Dermis blood vessel endothelial cell (primary cell): ENCODE measurements at places on chromosomes 6 and 20. TPM values are rescaled to one million over a fixed set of nuclear protein-coding genes. Genes with fewer than 3 reads are reported as not detected.
A peak's percentile ranks its signal among the peaks of the same experiment; 100 is the strongest.

DNA sequence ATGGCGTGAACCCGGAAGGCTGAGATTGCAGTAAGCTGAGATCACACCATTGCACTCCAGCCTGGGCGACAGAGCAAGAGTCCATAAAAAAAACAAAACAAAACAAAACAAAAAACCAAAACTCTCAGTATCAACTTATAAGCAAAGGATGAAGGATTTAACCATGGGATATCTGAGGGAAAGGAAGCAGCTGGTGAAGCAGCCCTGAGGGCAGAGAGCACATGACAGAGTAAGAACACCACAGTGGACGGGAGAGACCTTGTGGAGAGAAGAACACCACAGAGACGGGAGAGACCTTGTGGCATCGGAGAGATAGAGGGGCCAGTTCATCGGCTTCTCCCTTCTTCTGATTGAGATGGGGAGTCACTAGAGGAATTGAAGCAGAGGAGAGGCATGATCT, 697.2 kb downstream of the HDGFL1 start:
- no peak for DNase-seq

DNA sequence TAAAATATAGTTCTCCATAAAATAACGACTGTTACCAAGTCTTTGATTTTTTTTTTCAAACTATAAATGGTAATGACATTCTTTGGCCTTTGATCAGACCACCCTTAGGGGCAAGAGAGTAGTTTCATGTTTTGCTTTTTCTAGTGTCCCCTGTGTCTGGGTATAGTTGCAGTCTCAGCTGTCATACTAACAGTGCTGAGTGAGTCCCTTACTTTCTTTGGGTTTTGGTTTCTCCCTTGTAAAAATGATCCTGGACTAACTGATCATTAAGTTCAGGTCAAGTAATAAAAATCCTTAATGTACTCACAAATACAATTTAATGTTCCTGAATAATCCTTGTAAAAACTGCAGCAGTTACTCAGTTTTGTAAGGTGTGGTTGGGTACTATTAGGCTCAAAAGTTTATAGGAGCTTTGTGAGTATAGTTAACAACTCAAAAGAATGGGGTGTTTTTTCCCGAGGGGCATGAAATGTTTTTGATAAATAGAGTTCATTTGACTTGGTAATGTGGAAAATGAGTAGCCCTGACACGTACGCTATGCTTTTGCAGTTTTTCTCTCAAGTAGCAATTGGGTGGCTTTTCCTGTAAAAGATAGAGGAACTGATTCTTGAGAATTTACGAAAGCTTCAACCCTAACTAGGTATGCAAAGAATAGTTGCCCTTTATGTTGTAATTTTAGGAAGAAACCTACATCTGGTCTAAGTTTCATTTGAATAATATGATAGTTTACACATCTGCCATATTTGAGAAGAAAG, 6.2 kb downstream of the PTPN1 start:
- DNase-seq = no peak

GRCh38 chr6:118712969-118713368, 61.6 kb upstream of the CEP85L start:
- no peak for DNase-seq

DNA sequence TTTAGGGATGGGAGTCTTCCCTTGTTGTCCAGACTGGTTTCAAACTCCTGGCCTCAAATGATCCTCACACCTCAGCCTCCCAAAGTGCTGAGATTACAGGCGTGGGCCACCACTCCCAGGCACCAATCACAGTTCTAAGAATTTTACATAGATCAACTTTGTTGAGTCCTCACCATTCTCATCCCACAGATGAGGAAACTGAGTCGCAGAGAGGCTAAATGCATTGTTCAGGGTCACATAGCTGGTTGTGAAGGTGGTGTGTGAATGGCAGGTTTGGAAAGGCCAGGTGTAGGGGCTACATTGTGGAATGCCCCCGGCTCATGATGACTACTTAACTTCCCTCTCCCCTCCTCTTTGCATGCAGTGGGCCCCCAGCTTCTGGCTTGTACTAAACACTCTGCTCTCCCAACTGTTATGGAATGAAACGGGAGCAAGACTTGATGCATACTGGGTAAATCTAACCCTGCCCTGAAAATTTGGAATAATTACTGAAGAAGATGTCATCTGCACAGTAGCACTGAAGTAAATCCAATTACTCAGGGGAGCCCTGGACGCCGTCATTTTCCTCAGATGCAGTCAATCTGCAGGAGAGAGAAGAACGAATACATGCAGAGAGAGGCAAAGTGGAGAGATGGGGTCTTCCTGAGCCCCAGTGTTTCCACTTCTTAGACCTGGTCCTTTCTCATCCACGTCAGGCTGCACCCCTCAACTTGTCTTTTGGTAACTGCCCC, 102.3 kb upstream of the ZNF217 start:
- no peak for DNase-seq

- DNase-seq = peak; percentile 51
Measured at GRCh38 chr6:149852180-149852579, 12.0 kb downstream of the LRP11 start.

DNA sequence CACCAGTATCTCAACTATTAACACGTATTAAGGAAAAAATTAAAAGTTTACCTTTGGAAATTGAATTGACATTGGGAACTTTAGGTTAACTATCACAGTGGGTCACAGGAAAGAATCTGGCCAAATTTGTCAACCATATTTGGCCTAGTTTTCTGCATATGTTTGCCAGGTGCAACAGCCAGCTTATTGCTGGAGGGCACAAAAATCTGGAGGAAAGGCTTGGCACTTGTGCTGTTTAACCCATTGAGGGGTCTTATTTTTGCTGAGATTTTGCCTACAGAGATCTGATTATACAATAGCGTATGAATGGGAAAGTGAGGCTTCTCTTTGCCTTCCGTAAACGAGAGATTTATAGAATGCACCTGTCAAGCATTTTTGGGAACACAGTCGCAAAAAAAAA, 190.4 kb downstream of the PRL start:
- DNase-seq = no peak

- no peak for DNase-seq
Measured at GRCh38 chr6:5206920-5207561, 53.7 kb downstream of the LYRM4 start.

- no peak for DNase-seq
Measured at GRCh38 chr20:35104685-35105295, 12.2 kb upstream of the TRPC4AP start.

- peak; percentile 83 for DNase-seq
Measured at GRCh38 chr6:1724616-1725015, 114.9 kb downstream of the FOXC1 start.

DNA sequence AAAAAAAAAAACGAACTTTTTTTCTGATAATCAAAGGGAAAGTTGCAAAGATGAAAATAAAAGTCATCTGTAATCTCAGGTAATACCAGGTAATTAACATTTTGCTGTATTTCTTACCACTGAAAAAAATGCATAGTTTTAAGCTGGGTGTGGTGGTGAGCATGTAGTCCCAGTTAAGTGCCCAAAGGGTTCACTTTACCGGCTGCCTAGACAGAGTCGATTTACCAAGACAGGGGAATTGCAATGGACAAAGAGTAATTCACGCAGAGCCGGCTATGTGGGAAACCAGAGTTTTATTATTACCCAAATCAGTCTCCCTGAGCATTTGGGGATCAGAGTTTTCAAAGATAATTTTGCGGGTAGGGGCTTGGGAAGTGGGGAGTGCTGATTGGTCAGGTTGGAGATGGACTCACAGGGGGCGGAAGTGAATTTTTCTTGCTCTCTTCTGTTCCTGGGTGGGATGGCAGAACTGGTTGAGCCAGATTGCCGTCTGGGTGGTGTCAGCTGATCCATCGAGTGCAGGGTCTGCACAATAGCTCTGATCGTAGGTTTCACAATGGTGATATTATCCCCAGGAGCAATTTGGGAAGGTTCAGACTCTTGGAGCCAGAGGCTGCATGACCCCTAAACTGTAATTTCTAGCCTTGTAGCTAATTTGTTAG, 51.9 kb downstream of the RPF2 start:
- DNase-seq = no peak

GRCh38 chr20:63754008-63754407, 14.4 kb downstream of the SLC2A4RG start:
- DNase-seq = no peak

- peak; percentile 19 for DNase-seq
Measured at GRCh38 chr6:11732036-11732631, 46.5 kb downstream of the ADTRP start.

DNA sequence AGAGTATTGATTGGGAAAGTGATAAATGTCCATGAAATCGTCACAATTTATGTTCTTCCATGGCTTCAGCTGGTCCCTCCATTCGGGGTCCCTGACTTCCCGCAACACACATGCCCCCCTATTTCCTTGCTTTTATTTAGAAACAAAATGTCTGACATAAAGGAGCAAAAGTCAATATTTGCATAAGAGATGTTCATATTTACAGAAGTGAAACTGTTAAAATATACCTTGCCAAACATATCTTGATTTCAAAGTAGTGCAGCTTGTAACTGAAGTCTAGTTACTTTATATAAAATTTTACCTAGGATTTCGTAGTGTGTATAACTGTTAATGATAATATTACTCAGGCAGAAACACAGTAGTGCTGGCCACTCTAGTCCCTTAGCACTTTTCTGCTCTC, 548.9 kb upstream of the ADGRB3 start:
- no peak for DNase-seq

DNA sequence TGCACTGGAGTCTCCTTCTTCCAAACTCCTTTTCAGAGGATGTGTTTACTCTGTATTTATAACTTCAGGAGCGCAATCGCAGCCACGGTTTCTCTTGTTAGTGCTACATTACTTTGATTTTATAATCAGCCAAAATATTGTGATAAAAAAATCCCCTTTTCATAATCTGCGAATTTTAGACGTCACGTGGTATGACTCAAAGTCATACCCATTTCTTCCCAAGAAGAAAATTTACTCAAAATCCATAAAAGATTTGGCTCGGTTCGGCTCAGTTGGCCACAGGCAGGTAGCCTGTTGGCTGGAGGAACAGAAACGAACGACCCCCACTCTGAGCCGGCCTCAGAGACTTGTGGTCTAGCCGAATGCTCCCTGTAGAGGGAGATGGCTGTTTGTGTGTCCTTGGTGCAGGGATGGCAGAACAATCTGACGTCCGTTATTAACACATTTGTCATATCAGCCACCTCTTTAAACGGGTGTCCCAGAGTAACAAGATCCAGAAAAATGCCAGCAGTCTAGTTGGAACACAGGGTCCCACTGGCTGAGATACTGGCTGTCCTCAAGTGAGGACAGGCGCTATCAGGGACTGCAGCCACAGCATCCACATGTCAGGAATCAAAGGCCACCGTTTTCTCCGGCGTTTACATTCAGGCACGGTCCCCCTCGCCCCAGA, 247.6 kb downstream of the DLL1 start:
- DNase-seq = no peak

DNA sequence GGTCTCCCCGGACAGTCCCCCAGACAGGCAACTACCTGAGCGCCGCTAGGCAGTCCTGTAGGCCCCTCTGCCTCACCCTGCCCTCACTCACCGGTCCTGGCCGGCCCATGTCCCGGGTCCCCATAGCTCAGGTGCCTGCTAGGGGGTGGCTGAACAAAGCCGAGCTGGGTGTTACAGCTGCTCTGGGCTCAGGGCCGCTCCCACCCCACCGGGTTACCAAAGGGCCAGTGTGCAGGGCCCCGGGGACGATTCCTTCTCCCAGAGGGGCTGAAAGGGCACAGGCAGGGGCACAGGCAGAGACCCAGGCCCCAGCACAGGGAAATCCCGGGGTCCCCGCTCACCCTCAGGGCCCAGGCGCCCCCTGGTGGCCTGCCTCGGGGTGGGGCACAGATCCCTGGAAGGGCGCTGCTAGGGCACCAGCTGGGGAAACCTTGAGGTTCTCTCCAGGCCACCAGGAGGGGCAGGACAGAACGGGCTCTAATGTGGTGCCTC, 118.4 kb downstream of the GRM4 start:
- peak; percentile 62 for DNase-seq

DNA sequence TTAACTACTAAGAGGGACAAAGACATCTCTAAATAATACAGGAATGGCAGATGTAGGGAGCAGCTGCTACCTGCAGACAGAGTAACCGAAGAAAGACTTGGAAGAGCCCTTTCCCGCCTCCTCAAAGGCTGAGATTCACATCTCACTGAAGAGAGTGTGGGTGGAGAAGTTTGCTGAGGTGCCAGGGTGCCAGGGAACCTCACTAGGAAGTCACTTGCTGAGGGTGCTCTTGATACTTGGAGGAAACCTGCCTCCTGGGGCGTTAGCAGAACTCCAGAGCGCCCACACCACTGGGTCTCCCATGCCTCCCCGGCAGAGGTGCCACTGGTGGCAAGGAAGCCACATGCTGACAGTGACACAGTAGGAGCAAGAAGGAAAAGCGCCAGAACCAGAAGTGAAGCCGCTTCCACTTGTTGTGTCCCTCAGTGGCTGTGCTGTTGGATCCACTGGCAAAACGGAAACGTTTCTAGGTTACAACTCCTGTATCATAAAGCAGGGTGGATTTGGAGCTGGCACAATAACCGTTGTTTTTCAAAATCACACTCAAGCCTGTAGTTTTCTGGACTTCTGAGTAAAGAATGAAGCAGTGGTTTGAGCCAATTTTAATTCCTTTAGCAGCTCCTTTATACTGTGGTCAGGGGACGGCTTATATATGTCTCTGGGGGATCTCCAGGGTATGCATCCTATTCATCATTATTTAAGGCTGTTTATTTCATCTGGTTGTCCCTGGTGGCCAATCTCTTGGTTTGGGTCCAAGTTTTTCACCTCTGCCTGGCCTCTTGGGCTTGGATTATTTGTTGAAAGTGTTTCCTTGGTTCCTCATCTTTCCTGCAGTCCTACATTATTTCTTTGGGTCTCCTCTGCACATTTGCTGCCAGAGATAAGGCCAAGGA, 64.5 kb downstream of the CDC5L start:
- DNase-seq = peak; percentile 46

Gene MAS1
- not detected in 2 replicates for total RNA-seq

DNA sequence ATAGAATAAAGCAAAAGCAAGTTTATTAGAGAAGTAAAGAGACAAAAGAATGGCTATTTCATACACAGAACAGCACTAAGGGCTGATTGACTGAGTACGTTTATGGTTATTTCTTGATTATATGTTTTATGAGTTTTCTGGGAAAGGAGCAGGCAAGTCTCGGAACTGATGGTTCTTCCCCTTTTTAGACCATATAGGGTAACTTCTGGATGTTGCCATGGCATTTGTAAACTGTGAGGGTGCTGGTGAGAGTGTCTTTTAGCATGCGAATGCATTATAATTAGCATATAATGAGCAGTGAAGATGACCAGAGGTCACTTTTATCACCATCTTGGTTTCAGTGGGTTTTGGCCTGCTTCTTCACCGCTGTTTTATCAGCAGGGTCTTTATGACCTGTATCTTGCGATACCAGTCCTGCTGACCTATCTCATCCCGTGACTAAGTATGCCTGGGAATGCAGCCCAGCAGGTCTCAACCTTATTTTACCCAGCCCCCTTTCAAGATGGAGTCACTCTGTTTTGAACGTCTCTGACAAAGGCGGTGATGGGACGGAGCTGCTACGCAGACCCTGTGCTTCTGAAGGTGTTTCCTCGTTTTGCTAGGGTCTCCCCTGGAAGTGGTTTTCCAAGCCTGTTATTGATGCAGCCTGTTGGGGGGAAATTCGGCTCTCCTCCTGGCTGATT, 45.4 kb upstream of the BMP6 start:
- no peak for DNase-seq

Gene NCOA6
- total RNA-seq = 6.8 and 7.8 TPM in 2 replicates

- DNase-seq = no peak
Measured at GRCh38 chr20:44773070-44773829, 27.6 kb downstream of the KCNK15 start.
